Epithelial cell of esophagus (primary cell): ENCODE measurements at places on chromosomes 6 and 20.

GRCh38 chr6:5151955-5152401 is 66.8 kb downstream of the PPP1R3G start:
- peak; percentile 86 for DNase-seq

DNA sequence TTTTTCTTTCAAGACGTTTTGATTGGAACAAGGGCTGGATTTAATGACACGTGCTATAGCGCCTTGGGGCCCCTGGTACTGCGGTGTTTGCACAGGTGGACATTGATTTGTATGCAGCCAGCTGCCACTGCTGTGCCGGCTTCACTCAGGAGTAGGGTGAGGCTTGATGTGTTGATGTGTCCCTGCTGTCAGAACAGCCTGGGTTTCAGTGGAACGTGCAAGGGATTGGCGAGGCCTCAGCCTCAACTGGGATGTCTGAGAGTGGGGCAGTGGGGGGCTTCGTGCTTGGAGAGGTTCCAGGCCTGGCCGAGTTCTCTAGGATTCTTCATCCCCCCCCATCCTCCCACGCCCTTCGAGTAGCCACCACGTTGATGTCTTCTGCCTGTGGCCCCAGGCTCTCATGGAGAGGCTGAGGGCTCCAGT is 23.0 kb downstream of the PYGB start:
- DNase-seq: no peak

- peak; percentile 18 for DNase-seq
These were observed 170.2 kb downstream of the CDKAL1 start for GRCh38 chr6:20704325-20705025.

DNA sequence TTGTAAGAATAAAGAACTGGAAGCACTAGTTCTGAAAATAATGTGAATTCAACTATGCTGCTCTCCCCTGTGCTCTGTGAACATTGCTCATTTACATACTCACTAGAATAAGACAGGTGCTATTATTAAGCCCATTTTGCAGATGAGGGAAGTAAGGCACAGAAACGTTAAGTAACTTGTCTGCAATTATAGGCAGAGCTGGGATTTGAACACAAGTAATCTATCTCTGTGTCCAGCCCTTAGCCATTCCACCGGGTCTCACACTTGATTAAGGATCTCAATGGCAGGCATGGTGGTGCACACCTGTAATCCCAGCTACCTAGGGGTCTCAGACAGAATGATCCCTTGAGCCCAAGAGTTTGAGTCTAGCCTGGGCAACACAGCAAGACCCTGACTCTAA is 357.7 kb downstream of the CD83 start:
- DNase-seq: no peak
